Chondrocyte (in vitro differentiated cells): ENCODE measurements at places on chromosomes 2 and 18. TPM values are rescaled to one million over a fixed set of nuclear protein-coding genes. Genes with fewer than 3 reads are reported as not detected.

The ABHD3 gene
- total RNA-seq: 3.7 to 6.8 TPM (median 4.3 TPM) in 3 replicates

The C2orf78 gene
- total RNA-seq: not detected in 3 replicates

The ZNF396 gene
- 1.4 to 1.5 TPM (median 1.4 TPM) in 3 replicates for total RNA-seq

The SGO2 gene
- 4.9 to 6.6 TPM (median 5.7 TPM) in 3 replicates for total RNA-seq

The TMEM247 gene
- not detected in 3 replicates for total RNA-seq

The ST3GAL5 gene
- 20.0 to 48.1 TPM (median 20.6 TPM) in 3 replicates for total RNA-seq

The UGT1A5 gene
- not detected in 3 replicates for total RNA-seq

The TFCP2L1 gene
- 0.02 TPM in 1 of 3 replicates, not detected in the others for total RNA-seq

The OTOS gene
- not detected in 3 replicates for total RNA-seq

The RAX gene
- total RNA-seq: not detected in 3 replicates

The C2orf81 gene
- total RNA-seq: 1.3 to 3.4 TPM (median 1.5 TPM) in 3 replicates

The KANSL3 gene
- 32.6 to 34.5 TPM (median 34.1 TPM) in 3 replicates for total RNA-seq

The HOXD1 gene
- not detected in 3 replicates for total RNA-seq

The SMCHD1 gene
- total RNA-seq: 27.3 to 39.8 TPM (median 31.5 TPM) in 3 replicates

The NEU4 gene
- 0.42 to 1.3 TPM (median 0.85 TPM) in 3 replicates for total RNA-seq

The LRRTM1 gene
- not detected in 3 replicates for total RNA-seq

The KCNJ13 gene
- total RNA-seq: not detected in 3 replicates

The GCA gene
- total RNA-seq: 4.0 to 4.8 TPM (median 4.5 TPM) in 3 replicates

The DPY30 gene
- 51.5 to 60.6 TPM (median 51.8 TPM) in 3 replicates for total RNA-seq

The FHOD3 gene
- total RNA-seq: 8.2 to 9.9 TPM (median 8.9 TPM) in 3 replicates

The ELOA2 gene
- not detected in 3 replicates for total RNA-seq

The TXNL4A gene
- total RNA-seq: 141 to 143 TPM (median 141 TPM) in 3 replicates

The C2orf66 gene
- 0.89 TPM in 1 of 3 replicates, not detected in the others for total RNA-seq

The FBXO15 gene
- total RNA-seq: 0.57 to 0.95 TPM (median 0.92 TPM) in 3 replicates

The TTN gene
- total RNA-seq: not detected in 3 replicates

The ATAD2B gene
- total RNA-seq: 15.8 to 20.9 TPM (median 15.9 TPM) in 3 replicates

The CNNM4 gene
- total RNA-seq: 7.6 to 8.3 TPM (median 7.7 TPM) in 3 replicates

The M1AP gene
- total RNA-seq: 0.35 TPM in 1 of 3 replicates, not detected in the others

The RBM44 gene
- total RNA-seq: 0.48 to 0.54 TPM (median 0.50 TPM) in 3 replicates
